ENCODE measurements at places on chromosomes 12 and 14. TPM values are rescaled to one million over a fixed set of nuclear protein-coding genes. Genes with fewer than 3 reads are reported as not detected.

TC2N gene
- total RNA-seq = 59.4 TPM

DNA sequence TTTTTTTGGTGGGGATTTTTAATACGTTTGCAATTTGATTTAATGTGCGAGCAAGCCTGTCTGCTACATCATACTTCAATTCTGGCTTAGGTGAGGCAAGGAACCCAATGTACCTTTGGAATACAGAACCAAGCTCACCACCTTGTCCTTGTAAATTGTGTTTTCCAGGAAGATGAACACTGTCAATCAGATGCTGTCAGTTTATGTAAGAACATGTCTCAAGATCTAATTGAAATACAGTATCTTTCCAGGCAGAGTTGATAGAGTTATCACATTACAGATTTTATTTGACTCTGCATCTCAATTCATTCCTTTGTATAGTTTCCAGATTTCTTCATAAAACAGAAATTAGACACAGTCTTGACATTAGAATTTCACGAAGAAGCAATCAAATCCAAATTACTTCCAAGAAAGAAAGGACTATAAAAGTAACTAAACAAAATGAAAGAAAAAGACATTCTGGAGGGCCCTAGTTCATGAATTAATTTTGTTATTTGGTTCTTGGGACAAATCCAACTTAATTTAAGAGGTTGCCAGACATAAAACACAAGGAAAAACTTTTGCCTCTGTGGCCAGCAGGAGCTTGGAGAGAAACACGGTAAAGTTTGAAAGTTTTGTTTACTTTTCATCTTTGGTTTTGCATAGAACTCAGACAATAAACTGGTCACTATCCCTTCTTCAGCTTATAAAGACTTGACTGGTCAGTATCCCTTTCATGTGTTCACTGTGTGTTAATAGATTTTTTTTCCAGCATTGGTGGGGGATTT, 16.4 kb upstream of the MED13L start:
- H3K4me3 ChIP-seq = no peak overlapping the region
- no peaks in the 10 kb centered on the region for H3K4me1 ChIP-seq
- no peaks in the 10 kb centered on the region for H3K27me3 ChIP-seq
- DNase-seq = no peak

DNA sequence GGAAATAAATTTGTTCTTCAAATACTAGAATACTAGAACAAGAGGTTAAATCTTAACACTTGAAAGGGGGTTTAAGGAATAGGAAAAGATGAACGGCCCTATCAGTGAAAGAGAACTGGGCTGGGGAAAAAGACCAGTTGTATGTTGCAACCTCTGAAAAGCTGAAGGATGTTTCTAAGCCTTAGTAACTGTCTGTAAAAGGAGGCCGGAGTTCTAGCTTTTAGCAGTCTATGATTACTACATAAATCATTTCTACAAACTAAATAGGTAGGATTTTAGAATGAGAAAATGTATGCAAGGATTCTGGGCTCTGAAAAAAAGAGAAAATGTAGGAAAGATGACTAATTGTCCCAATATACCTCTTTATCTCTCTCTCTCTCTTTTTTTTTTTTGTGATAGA, 4.9 kb downstream of the CERS5 start:
- no peak overlapping the region for H3K27ac ChIP-seq
- H3K27me3 ChIP-seq = no peaks in the 10 kb centered on the region
- no peaks in the 10 kb centered on the region for H3K36me3 ChIP-seq
- H3K4me3 ChIP-seq = no peak overlapping the region

DNA sequence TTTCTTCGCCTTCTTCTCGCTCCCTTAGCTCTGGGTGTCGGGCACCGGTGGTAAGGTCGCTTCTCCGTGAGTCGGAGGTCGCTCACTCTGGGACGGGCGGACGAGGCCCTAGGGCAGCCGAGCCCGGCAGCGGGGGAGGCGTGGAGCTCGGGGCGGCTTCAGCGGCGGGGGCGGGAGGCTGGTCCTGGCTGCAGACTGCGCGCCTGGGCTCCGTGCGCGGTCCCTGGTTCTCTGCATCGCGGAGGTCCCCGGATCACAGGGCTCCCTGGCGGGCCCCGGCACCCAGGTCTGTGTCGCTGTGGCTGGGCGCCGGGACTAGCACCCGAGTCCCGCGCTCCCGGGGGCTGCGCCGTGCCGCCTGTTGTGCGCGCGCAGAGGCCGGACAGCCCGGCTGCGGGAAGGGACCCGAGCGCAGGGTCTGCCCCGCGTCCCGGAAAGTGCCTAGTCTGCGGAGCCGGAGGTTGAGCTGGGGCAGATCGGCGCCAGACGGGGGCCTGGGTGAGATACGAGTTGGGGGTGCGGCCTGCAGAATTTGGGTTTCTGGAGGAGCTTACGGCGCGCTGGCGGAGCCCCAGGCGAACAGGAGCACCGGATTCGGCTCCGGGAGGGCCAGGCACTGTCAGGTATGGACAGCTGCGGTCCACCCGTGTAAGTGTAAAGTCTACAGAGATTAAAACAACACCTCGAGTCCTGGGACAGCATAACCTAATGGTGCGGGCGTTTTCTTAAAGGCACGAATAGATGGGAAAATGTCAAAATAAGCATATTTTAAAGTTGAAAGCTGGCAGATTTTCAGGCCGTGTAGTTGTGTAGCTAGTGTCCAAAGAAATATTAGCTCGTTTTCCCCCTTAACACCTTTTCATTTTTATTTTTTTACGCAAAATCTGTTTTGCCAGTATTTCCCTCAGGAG, 713 bp downstream of the FRMD6 start:
- H3K27me3 ChIP-seq = no peaks in the 10 kb centered on the region
- DNase-seq = no peak
- no peaks in the 10 kb centered on the region for H3K36me3 ChIP-seq

DNA sequence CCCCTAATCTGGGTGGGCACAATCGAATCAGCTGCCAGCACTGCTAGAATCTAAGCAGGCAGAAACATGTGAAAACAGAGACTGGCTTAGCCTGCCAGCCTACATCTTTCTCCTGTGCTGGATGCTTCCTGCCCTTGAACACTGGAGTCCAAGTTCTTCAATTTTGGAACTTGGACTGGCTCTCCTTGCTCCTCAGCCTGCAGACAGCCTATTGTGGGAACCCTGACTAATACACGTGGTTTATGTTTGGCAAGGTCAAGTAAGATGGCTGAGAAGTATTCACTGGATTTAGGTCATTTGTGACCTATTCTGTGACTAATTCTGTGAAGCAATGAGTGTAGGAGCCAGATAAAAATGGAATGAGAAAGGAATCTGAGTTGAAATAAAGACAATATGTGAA, 11.0 kb downstream of the GPR135 start:
- H3K27me3 ChIP-seq = no peaks in the 10 kb centered on the region
- H3K4me1 ChIP-seq = no peaks in the 10 kb centered on the region
- H3K36me3 ChIP-seq = no peaks in the 10 kb centered on the region
- no peak overlapping the region for H3K27ac ChIP-seq
- DNase-seq = no peak

KRT82 gene
- not detected for total RNA-seq

DNA sequence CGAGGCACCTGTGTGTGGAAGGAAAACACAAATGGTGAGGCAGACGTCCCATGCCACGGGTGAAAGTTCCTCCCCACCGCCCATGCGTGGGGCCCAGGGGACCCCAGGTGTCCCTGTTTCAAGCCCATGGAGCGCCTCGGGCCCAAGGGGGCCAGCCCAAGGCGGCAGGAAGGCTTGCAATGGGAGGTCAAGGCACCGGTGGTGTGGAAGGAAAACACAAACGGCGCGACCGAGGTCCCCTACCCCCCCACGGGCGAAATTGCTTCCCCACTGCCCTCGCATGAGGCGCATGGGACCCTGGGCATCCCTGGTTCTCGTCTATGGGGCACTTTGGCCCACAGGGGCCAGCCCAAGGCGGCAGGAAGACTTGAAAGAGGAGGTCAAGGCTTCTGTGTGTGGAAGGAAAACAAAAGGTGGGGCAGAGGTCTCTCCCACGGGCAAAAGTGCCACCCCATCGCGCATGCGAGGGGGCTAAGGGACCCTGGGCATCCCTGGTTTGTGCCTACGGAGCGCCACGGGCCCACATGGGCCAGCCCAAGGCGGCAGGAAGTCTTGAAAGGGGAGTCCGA, 379.4 kb downstream of the ALG10 start:
- no peaks in the 10 kb centered on the region for H3K27me3 ChIP-seq
- no peak overlapping the region for H3K27ac ChIP-seq
- H3K36me3 ChIP-seq = no peaks in the 10 kb centered on the region
- H3K4me3 ChIP-seq = no peak overlapping the region
- no peaks in the 10 kb centered on the region for H3K4me1 ChIP-seq

C14orf119 gene
- total RNA-seq = 13.7 TPM

GPR135 gene
- 4.1 TPM for total RNA-seq

DNA sequence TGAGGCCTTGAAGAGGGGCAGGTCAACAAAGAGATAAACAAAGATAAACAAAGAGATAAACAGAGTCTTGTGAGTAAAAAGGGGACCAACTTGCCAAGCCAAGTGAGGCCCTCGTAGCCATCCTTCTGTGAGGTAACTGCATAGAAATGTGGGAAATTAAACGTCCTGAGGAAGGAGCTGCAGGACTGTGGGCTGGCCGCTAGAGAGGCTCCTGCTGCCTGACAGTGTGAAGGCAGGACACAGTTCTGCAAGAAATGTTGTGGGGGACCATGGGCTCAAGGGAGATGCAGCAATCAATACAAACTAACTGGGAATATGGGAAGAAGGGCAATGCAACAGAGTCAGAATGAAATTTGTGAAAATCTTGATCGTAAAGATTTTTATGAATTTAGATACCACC, 91.9 kb downstream of the SLC8A3 start:
- H3K27me3 ChIP-seq = no peaks in the 10 kb centered on the region
- H3K4me1 ChIP-seq = no peaks in the 10 kb centered on the region
- no peaks in the 10 kb centered on the region for H3K36me3 ChIP-seq
- H3K27ac ChIP-seq = no peak overlapping the region
- no peak overlapping the region for H3K4me3 ChIP-seq

All from Peyer's patch (tissue), 4 donors.